ENCODE measurements at places on chromosomes 1 and 21.

DNA sequence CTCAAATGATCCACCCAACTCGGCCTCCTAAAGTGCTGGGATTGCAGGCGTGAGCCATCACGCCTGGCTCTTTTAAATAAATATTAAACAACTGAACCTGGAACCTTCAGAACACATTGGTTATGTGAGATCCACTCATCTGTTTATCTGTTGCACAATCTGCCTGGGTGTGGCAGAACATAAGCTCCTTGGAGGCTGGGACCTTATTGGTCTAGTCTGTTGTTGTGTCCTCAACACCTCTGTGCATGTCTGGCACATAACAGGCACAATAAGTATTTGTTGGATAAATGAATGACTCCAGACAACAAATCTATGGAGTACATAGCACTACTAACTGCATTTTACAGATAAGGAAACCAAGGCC lies 4.1 kb upstream of the NBL1 start:
- no peak for DNase-seq

DNA sequence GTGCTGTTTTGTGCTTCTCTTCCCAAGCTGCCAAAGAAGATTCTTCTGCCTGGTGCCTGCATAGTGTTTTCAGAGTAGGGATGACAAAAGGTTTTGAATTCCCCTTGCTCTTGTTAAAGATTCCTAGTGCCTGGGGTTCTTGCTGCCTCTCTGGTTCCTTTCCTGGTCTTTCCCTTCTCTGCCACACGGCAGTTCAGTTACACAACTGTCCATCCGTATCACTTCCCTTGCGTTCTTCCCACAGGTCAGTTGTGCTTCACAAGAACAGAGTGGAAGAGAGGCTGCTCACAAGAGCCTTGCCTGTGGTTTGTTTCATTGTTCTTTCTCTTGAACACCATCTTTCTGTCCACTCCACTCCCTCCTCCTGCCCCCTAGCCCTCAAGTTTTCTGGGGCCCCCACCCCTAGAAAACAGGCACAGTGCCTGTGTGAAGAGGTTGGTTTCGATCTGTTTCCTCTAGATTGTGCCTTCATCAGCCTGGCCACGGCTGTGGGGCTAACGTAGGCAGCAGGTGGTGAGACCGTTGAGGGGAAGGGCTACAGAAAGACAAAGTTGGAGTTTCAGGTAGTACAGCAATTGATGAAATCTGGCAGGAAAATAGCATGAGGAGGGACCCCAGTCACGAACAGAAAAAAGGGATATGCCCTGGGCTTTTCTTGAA lies 5.8 kb downstream of the VASH2 start:
- DNase-seq, result no peak

DNA sequence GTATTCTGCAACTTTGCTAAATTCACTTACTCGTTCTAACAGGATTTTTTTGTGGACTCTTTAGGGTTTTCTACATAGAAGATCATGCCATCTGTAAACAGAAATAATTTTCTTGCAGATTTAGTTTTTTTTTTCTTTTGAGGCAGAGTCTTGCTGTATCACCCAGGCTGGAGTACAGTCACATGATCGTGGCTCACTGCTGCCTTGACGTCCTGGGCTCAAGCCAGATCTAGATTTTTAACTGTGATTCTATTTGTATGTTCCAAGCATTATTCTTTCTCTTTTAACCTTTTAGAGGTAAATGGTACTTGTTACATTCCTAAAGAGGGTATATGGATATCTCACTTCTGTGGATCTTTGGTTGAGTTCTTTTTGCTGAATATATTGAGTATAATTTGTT lies 18.6 kb downstream of the FABP3 start:
- peak; percentile 21 for DNase-seq

- DNase-seq, result peak; percentile 60
Measured at GRCh38 chr1:214552174-214552608, 789 bp upstream of the PTPN14 start.

DNA sequence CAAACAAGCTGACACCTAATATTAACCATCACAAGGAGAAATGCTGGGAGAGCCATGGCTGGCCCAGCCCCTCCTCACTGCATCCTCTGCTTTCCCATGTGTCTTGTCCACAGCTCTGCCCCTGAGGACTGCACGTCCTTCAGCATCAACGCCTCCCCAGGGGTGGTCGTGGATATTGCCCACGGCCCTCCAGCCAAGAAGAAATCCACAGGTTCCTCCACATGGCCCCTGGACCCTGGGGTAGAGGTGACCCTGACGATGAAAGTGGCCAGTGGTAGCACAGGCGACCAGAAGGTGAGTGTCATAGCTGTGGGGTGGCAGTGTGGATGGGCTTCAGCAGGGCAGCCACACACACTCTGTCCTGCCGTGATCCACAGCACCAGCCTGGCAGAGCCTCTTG lies 22.9 kb downstream of the PADI4 start:
- DNase-seq, result no peak

DNA sequence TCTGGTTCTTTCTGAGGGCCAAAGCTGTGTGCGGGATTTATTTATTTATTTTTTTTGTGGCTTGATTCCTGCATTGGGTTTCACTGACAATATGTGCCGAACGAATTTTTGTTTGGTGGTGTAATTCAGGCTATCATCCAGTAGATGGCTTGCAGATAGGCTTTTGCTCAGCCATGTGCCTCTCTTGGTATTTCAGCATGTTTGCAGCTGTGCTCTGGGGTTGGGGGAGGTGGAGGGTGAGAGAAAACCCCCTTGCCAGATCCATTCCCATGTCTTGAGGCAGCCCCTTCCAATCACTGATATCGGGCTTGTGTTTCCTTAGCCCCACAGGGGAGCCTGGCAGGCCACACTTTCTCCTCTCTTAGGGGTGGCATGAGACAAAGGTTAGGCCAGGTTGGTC lies 302.4 kb downstream of the PTGER3 start:
- DNase-seq, result peak; percentile 62

DNA sequence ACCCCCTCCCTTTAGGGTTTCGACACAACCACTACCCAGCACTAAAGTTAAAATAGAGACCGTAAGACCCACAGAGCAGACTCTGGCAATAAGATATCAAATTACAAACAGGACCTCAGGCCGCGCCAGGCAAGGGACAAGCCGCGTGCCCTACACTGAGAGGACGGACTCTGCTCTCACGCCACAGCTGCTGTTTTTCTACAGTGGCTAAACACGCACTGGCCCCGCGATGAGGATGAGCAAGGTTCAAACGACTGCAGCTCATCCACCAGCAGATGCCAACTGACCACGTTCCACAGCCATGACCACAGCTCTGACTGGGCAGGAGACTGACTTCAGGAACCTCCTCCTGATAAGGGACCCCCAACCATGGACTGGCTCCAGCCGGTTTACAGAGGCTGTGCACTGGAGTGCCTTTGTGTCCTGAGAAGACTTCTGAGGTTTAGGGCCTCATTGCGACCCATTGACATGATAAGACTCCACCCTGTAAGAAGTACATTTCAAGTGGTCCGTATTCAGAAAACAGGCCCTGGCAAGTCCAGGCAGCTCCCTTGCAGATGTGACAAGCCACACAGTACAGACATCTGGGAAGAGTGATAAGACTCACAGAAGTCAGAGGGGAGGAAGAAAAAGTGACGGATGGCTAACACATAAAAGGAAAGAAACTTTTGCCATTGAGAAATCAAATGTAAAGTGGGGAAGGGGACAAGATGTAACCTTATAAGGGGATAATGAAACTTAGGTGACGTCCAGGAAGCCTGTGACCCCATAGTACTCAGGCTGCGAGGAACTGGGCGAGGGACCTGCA lies 1.5 kb upstream of the KRTAP10-6 start:
- DNase-seq, result no peak

- no peak for DNase-seq
Measured at GRCh38 chr1:239718571-239718970, 332.2 kb downstream of the CHRM3 start.

DNA sequence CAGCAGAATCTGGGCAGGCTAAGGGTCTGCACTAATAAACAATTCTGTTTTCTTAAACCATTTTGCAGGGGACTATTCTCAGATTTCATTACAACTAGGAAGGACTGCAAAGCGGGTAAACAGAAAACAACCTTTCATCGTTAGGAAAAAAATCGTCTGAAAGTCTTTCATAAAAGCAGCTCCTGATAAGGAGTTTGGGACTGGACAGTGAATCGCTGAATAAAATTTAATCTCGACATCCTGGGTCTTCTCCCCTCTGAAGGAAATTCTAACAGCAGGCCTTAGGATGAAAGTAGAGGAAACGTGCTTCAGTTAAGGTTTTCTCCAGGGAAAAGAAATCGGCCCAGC lies 471 bp upstream of the MTF2 start:
- no peak for DNase-seq

DNA sequence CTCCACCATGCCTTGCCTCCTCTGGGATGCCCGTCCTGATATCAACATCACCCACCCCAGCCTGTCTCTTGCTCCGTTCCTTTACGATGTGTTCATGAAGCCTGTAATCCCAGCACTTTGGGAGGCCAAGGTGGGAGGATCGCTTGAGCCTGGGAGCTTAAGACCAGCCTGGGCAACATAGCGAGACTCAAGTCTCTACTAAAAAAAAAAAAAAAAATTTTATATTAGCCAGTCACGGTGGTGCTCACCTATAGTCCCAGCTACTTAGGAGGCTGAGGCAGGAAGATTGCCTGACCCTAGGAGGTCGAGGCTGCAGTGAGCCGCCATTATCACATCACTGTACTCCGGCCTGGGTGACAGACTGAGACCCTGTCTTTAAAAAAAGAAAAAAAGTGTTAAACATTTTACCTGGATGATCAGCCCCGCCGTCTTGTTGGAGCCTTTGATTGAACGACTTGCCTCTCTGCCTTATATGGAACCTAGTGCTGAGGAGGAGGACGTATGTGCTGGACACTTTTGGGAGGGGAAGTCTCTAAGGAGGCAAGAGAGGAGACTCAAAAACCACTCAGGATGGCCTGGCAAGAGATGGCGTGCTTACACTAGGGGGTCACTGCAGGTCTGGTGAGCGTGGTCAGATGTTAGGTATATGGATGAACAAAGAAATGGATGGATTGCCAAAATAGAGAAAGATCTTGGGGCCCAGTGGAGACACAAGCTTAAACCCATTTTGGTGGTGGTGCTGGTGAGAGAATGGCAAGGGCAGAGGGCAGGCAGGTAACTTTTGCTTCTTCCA lies 80.5 kb upstream of the IFFO2 start:
- no peak for DNase-seq

DNA sequence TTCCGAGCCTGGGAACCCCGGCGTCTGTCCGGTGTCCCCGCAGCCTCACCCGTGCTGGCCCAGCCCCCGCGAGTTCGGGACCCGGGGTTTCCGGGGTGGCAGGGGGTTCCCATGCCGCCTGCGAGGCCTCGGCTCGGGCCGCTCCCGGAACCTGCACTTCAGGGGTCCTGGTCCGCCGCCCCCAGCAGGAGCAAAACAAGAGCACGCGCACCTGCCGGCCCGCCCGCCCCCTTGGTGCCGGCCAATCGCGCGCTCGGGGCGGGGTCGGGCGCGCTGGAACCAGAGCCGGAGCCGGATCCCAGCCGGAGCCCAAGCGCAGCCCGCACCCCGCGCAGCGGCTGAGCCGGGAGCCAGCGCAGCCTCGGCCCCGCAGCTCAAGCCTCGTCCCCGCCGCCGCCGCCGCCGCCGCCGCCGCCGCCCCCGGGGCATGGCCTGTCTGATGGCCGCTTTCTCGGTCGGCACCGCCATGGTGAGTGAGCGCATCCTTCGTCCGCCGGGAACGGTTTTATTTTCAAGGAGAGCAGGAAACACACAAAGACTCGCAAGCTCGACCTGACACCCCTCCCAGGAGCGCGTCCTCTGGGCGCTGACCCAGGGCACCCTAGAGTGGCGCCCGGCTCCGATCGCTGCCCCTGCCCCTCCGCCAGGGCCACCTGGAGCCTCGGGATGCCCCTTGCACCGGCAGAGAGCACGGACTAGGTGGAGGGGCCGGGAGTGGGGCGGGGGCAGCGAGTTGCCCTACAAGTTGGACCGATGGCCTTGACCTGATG lies at the start of gene ABCG1:
TSS of gene ABCG1 (plus strand) at position 305 of the 770 bp plus-strand sequence. CDS start at position 428, 123 bp downstream.
- no peak for DNase-seq

- peak; percentile 97 for DNase-seq
Measured at GRCh38 chr1:246214708-246215509, 292.2 kb downstream of the SMYD3 start.

- peak; percentile 83 for DNase-seq
Measured at GRCh38 chr1:26321315-26322041, 3.7 kb downstream of the CD52 start.

GRCh38 chr21:35190201-35190701 lies 141.1 kb upstream of the RUNX1 start:
- no peak for DNase-seq

DNA sequence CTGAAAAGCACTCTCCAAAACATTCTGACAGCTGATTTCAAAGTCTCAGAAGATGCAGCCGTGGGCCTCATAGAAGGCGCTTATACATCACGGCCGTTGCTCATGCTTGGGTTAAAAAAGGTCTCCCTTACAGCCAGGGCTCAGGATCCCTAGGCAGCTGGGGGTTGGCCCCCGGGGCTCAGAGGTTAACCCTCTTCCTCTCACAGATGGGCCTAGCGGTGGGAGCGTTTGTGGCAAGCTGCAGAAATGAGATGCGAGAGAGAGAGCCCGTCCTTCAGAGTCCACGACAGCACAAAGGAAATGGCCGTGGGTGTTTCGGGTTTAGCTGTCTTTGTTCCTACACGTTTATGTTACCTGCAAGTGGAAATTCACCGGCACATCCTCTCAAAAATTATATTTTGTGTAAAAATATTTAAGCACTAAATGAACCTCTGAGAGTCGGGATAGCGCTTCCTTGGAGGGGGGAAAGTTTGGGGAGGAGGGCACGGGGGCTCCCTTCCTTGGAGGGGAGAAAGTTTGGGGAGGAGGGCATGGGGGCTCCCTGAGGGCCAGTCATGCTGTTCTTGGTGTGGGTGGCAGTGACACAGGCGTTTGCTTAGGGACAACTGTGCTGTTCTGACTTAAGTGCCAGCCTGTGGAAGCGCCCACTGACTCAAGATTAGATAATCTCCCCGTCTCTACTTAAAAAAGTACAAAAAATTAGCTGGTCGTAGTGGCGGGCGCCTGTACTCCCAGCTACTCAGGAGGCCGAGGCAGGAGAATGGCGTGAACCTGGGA lies 20.5 kb upstream of the PRDM15 start:
- no peak for DNase-seq

DNA sequence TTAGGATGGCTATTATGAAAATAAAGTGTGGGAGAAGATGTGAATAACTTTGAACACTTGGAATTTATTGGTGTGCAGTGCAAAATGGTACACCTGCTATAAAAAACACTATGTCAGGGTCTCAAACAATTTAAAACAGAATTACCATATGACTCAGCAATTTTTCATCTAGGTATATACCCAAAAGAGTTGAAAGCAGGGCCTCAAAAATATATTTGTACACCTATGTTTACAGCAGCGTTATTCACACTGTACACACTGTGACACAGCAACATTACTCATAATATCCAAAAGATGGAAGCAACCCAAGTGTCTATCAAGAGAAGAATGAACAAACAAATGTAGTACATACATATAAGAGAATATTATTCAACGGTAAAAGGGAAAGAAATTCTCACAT lies 75.8 kb downstream of the SPATA6 start:
- DNase-seq, result no peak

GRCh38 chr1:241423541-241424479 lies 66.8 kb upstream of the RGS7 start:
- DNase-seq, result no peak

DNA sequence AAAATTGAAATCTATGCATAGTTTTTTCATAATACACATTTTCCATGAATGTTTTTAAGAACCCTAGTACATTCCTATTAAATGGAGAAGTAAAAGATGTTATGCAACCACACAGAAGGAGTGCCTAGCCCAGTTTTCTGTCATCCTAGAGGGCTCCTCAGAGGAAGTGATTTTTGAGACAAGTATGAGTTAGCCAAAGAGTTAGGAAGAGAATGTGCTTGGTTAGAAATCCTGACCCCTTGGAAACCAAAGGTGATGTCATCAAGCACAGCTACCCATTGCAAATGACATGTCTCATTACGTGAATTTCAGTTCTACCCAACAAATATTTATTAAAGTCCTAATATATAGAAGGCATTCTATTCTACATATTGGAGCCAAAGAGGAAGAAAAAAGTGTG lies 88.9 kb upstream of the TNFSF4 start:
- no peak for DNase-seq

Data from SK-MEL-5 (cell line).